Hepatocyte (in vitro differentiated cells): ENCODE measurements at places on chromosomes 3 and 15.

DNA sequence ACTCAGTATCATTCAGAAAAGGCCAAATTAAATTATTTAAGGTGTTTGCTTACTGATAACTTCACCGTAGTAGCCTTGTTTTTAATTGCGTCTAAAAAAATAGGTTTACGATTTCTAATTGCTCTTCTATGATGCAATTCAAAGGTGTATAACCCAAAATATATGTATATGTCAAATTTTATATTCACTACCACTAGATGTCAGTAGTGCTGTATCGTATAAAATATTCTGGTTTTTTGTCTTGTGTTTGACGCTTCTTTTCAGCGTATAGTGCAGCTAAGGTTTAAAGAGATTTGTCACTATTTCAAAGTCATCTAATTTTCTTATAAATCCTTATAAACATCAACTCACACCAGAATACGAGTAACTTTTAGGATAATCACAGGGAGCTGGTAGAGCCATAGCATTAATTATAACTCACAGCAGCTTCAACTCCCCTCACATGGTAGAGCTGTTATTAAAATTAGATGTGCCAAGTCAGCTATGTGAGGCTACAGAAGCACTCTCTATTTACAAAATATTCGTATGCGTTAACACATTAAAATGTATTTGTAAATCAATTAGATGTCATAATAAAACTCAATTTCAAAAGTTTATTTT, 3.5 kb downstream of the PFN2 start:
- DNase-seq = peak; percentile 46

- DNase-seq = no peak
Measured at GRCh38 chr15:77553257-77553656, 79.5 kb downstream of the LINGO1 start.

- no peak for DNase-seq
Measured at GRCh38 chr3:195886181-195887141, 21.9 kb downstream of the TNK2 start.

DNA sequence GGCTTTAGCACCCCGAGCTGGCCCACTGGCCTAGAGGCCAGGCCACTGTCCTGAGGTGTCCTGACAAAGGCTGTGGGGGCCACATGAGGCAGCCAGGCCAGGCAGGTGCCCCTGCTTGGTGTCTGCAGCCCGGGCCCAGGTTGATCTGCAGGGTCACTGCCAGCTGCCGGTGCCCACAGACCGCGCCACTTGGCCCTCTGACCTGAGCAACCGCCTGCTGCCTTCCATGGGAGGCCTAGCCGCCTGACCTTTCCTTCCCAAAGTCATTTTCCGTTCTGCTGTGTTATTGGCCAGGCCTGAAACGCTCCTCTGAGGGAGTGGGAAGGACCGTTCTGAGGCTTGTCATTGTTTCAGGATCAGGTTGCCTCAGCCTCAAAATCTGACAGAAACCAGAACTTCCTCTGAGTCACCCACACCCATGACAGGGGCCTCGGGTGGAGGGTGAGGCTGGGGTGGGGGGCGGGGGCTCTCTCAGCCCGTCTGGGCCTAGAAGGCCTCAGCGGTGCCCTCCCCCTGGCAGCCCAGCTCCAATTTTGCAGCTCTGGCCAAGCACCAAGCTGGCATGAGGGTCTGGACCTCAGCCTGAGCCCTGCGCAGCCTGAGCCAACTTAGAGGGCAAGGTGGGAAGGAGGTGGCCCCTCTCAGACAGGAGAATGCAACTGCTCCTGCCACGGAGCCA, 140.7 kb upstream of the MEF2A start:
- DNase-seq = peak; percentile 65

- no peak for DNase-seq
Measured at GRCh38 chr15:83983634-83984458, 251.7 kb upstream of the GOLGA6L4 start.
